ENCODE measurements at places on chromosomes 11 and 22. TPM values are rescaled to one million over a fixed set of nuclear protein-coding genes. Genes with fewer than 3 reads are reported as not detected.

Gene TUBA8
- total RNA-seq, result 0.22 TPM

Gene OR8D1
- not detected for total RNA-seq

Gene PLA2G3
- total RNA-seq, result 2.0 TPM

Gene SESN3
- 4.9 TPM for total RNA-seq

Gene C11orf52
- 5.0 TPM for total RNA-seq

Gene PLEKHB1
- total RNA-seq, result 4.6 TPM

Gene WNT7B
- total RNA-seq, result 112 TPM

GRCh38 chr11:61959678-61960077 lies 7.8 kb downstream of the FTH1 start:
- no peak for DNase-seq

- DNase-seq, result no peak
These were observed 145.5 kb upstream of the RASSF10 start for GRCh38 chr11:12863605-12864121.

DNA sequence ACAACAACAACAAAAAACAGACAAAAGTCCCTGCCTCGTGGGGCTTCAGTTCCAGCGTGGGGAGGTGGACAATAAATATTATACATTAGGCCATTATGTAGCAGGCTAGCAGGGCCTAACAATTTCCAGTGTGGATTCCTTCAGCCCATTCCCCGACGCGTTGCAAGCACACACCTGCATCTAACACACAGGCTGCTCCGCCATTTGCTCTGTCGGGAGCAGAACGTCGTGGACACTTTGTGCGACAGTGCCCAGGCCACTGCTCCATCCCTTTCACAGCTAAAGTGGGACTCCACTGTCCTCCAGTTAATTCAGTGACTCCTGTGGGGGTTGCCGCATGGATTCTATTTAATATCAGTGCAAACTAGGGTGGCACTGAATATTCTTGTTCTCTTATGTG lies 10.9 kb upstream of the FGF3 start:
- no peak for DNase-seq

DNA sequence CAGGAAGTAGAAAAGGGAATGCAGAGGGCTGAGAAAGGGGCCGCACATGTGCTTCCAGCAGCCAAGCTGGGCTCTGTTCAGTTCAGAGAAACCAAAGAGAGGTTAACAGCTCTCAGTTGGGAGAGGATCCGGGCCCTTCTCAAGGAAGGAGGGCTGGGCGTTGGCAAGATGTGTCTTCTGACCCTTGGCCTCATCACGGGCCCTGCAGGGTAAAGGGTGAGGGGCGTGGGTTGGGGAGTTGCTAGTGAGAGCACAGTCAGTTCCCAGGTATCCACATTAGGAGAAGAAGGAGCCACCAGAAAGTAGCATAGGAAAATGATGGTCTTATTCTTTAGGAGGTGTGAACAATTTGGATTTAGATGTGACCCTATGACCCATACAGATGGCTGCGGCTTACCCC lies 73.0 kb downstream of the OSBP2 start:
- no peak for DNase-seq

DNA sequence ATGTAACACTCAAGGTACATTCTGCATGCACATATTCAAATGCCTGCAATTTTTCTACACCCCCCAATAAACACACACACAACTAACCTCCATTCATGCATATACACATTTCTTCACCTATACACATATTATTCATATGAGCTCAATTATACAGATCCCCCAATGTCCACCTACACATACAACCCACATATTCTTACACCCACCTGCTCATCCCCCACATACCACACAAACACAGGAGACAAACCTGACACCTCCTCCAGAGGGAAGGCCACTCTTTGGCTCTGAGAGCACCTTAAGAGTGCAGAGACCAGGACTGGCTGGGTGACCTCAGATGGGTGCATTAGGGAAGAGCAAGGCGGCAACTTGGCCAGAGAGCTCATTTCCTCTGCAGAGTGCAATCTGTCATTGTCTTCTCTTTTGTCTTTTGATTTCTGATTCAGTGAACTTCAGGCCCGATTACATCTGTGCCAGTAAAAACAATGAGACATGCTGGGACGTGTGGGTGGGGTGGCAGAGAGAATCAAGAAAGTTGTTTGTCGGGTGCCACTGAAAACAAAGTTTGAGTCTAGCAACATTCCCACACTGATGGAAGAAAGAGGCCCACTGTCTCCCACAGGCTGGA lies 208.4 kb downstream of the NXPE2 start:
- DNase-seq, result no peak

GRCh38 chr11:95461348-95461747 lies 230.3 kb upstream of the SESN3 start:
- DNase-seq, result no peak

- DNase-seq, result no peak
These were observed 5.4 kb downstream of the SFI1 start for GRCh38 chr22:31501738-31502137.

DNA sequence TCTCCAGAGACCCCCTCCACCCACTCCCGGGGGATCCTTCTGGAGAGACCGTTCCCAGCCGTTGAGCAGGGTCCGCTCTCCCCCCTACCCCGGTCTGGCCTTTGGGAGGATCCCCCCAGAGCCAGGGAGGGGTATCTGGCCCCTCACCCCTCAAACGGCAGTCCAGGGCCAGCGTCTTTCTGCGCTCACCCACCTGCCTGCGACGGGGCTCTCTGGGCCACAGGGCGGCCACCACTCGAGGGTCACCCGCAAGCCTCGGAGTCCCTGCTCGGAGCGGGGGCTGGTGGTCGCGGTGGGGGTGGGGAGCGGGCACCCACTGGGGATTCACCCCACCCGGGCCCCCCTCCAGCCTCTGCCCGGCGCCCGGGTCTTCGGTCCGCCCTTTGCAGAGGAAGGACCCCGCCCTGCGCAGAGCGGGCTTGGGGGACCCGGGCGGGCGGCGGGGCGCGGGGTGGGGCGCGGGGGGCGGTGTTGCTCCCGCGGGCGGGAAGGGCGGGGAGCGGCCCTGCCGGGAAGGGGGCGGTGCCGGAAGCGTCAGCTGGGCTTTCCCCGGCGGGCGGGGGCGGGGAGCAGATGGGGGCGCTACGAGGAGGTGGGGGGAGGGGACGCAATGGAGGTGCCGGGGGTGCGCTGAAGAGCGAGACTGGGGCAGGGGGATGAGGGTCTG lies 16.6 kb downstream of the CRELD2 start:
- DNase-seq, result no peak

Measured in epithelial cell of proximal tubule (primary cell).